Central memory CD8-positive, alpha-beta T cell (primary cell): ENCODE measurements at places on chromosomes 12 and 14.

DNA sequence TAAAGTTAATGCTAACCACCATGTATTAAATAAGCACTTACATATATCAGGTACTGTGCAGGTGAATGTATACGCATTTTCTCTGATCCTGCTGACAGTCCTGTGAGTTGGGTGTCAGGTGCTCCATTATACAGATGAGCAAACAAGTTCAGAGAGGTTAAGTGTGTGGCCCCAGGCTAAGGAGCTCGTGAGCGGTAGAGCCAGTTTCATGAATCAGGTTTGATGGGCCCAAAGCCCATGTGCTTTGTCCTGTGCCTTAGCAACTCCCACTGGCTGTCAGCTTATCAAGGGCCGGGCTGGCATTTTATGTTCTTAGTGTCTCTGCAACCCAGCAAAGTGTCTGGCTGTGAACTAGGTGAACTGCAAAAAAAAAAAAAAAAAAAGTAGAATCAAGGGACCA lies 701.2 kb upstream of the TBX3 start:
- H3K4me3 ChIP-seq, result no peak overlapping the region
- H3K36me3 ChIP-seq, result no peaks in the 10 kb centered on the region
- no peak for DNase-seq

DNA sequence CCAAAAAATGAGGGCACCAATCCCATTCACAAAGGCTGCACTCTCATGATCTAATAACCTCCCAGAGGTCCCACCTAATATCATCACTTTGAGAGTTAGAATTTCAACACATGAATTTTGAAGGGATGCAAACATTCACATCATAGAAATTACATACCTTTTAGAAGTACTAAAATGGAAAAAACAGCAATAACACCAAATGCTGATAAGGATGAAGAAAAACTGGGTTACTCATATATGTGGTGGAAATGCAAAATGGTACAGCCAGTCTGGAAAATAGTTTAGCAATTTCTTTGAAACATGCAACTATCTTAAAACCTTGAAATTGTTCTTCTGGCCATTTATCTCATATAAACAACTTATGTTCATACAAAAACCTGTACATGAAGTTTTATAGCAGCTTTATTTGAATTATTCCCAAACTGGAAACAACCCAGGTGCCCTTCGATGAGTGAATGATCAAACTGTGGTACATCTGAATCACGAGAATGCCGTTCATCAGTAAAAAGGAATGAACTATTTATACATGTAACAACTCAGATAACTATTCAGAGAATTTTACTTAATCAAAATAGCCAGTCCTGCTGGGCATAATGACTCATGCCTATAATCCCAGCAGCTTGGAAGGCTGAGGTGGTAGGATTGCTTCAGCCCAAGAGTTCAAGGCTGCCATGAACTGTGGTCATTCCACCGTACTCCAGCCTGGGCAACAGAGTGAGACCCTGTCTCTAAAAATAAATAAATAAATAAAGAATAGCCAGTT lies 109.4 kb upstream of the SSTR1 start:
- H3K27me3 ChIP-seq, result no peaks in the 10 kb centered on the region
- H3K4me3 ChIP-seq, result no peak overlapping the region
- peaks cover 2% of the 10 kb centered on the region for H3K36me3 ChIP-seq

DNA sequence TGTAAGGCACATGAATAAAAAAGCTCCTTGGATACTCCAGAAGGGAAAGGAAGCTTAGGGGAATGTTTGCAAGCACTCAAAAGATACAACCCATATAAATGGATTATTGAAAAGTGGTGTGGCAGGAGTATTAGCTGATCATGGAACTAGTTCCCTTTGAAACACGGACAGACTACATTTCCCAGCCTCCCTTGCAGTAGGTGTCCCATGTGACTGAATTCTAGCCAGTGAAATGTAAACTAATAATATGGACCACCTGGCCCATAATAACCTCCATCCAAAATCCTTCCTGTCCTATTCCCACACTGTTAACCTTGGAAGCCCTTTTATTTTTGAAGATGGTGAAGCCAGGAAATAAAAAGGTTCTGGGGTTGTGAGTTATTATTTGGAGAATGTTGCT lies 242.3 kb downstream of the SUDS3 start:
- H3K36me3 ChIP-seq, result no peaks in the 10 kb centered on the region
- peaks cover 12% of the 10 kb centered on the region for H3K27me3 ChIP-seq
- no peak for DNase-seq
- H3K4me1 ChIP-seq, result no peaks in the 10 kb centered on the region

- peaks cover 7% of the 10 kb centered on the region for H3K36me3 ChIP-seq
- no peak overlapping the region for H3K27ac ChIP-seq
- DNase-seq, result no peak
- H3K4me3 ChIP-seq, result no peak overlapping the region
These were observed 4.5 kb upstream of the EEA1 start for GRCh38 chr12:92933606-92934005.

- no peak overlapping the region for H3K27ac ChIP-seq
- no peaks in the 10 kb centered on the region for H3K36me3 ChIP-seq
- no peak overlapping the region for H3K4me3 ChIP-seq
- no peak for DNase-seq
- peaks cover 10% of the 10 kb centered on the region for H3K27me3 ChIP-seq
These were observed 524.4 kb downstream of the MED13L start for GRCh38 chr12:115752913-115753726.

GRCh38 chr14:72498646-72499045 lies 395.3 kb downstream of the DPF3 start:
- peaks cover 40% of the 10 kb centered on the region for H3K27me3 ChIP-seq
- H3K27ac ChIP-seq, result no peak overlapping the region
- no peak for DNase-seq
- H3K4me1 ChIP-seq, result no peaks in the 10 kb centered on the region
- no peak overlapping the region for H3K4me3 ChIP-seq

GRCh38 chr12:105330931-105331804 lies 677 bp downstream of the C12orf75 start:
- H3K4me3 ChIP-seq, result peak overlapping the region; percentile 83
- DNase-seq, result peak; percentile 25
- peak overlapping the region; percentile 87 for H3K27ac ChIP-seq
- peaks cover 9% of the 10 kb centered on the region for H3K36me3 ChIP-seq
- H3K27me3 ChIP-seq, result no peaks in the 10 kb centered on the region

- no peak for DNase-seq
- H3K4me3 ChIP-seq, result no peak overlapping the region
- no peaks in the 10 kb centered on the region for H3K4me1 ChIP-seq
- no peaks in the 10 kb centered on the region for H3K36me3 ChIP-seq
- no peak overlapping the region for H3K27ac ChIP-seq
These were observed 105.4 kb downstream of the DENND5B start for GRCh38 chr12:31485571-31485970.

- no peak overlapping the region for H3K4me3 ChIP-seq
- H3K4me1 ChIP-seq, result no peaks in the 10 kb centered on the region
- no peaks in the 10 kb centered on the region for H3K27me3 ChIP-seq
- no peak overlapping the region for H3K27ac ChIP-seq
These were observed 41.3 kb downstream of the FANCM start for GRCh38 chr14:45177076-45177475.

DNA sequence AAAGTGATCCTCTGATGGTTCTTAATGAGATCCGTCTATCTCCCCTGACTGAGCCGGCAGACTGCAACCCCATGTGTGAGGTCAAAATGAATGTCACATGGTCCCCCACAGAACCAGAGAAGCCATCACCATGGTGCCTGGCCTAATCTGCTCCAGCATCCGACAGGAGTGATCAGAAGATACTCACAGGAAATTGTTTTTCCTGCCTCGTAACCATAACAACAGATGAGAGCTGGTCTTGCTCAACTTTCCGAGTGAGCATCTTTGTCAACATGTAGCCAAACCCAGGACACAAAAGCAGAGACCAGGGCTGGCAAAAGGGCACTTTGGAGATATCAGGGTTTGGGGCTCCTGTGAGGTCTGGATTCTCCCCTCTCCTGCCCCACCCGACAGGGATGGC lies 72.1 kb upstream of the C14orf180 start:
- peaks cover 49% of the 10 kb centered on the region for H3K27me3 ChIP-seq
- no peaks in the 10 kb centered on the region for H3K4me1 ChIP-seq
- no peak for DNase-seq
- H3K4me3 ChIP-seq, result no peak overlapping the region
- no peak overlapping the region for H3K27ac ChIP-seq
- H3K36me3 ChIP-seq, result no peaks in the 10 kb centered on the region

GRCh38 chr12:52480073-52480472 lies 6.5 kb upstream of the KRT6C start:
- H3K4me3 ChIP-seq, result no peak overlapping the region
- H3K36me3 ChIP-seq, result peaks cover 1% of the 10 kb centered on the region
- no peak overlapping the region for H3K27ac ChIP-seq
- peaks cover 27% of the 10 kb centered on the region for H3K27me3 ChIP-seq
- DNase-seq, result no peak
- H3K4me1 ChIP-seq, result no peaks in the 10 kb centered on the region

- peaks cover 3% of the 10 kb centered on the region for H3K36me3 ChIP-seq
- no peaks in the 10 kb centered on the region for H3K27me3 ChIP-seq
- DNase-seq, result no peak
- H3K4me3 ChIP-seq, result no peak overlapping the region
These were observed 8.8 kb upstream of the TEX22 start for GRCh38 chr14:105389534-105389933.

GRCh38 chr14:56357428-56357827 lies 222.2 kb upstream of the TMEM260 start:
- H3K36me3 ChIP-seq, result no peaks in the 10 kb centered on the region
- H3K27ac ChIP-seq, result no peak overlapping the region
- H3K4me1 ChIP-seq, result no peaks in the 10 kb centered on the region
- H3K4me3 ChIP-seq, result no peak overlapping the region
